SHP77 (cell line): ENCODE measurements at places on chromosomes 12 and 14.

GRCh38 chr12:119940897-119941296 is 48.1 kb upstream of the BICDL1 start:
- peak; percentile 36 for DNase-seq

DNA sequence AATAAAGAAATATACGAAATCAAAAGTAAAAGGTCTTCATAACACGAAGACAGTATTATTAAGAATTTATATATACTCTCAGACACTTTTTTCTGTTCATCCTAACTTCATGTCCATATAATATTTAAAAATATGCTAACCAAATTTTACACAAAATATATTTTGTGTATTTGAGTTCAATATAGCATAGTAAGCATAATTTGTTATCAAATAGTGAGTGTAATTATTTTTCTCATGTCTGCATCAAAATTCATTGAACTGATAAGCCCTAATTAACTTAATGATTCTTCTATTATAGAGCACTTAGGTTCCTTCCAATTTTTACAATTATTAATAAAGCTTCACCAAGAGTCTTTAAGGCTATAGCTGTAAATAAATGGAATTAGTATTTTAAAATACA is 99.7 kb upstream of the SYT1 start:
- DNase-seq = no peak

DNA sequence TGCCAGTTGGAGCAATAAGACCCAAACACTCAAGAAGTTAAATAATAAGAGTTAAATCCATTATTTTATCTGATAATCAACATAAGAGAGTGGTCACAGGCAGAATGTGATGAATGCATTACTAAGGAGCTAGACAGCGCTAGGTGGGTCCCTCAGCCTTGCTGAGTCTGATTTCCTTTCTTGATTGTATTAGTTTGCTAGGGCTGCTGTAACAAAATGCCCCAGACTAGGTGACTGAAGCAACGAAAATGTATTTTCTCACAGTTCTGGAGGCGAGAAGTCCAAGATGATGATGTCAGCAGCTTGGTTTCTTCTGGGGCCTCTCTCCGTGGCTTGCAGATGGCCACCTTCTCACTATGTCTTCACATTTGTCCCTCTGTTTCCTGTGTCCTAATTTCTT is 8.2 kb upstream of the CCDC177 start:
- DNase-seq = no peak

GRCh38 chr14:93859957-93860356 is 67.2 kb upstream of the FAM181A start:
- no peak for DNase-seq

DNA sequence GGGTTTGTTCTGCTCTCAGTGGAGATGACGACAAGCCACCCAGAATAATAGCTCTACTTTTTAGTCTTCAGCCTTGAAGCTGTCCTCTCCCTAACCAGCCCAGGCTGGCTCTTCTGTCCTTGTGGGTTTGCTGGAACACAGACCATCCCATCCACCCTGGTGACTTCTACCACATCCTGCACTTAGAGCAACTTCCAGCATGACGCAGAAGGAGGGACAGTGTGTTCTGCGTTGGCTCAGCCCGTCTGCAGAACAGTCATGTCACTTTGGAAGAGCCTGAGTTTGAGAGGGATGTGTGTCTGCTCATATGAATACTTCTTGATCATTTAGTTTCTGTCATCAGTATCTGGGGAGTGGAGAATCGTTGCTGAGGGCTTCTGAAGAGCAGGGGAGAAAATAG is 198.0 kb downstream of the CACNA1C start:
- no peak for DNase-seq

GRCh38 chr14:67428501-67429031 is 16.6 kb upstream of the PLEK2 start:
- no peak for DNase-seq

- DNase-seq = no peak
Observed at GRCh38 chr12:117901631-117902030, 67.2 kb downstream of the KSR2 start.

DNA sequence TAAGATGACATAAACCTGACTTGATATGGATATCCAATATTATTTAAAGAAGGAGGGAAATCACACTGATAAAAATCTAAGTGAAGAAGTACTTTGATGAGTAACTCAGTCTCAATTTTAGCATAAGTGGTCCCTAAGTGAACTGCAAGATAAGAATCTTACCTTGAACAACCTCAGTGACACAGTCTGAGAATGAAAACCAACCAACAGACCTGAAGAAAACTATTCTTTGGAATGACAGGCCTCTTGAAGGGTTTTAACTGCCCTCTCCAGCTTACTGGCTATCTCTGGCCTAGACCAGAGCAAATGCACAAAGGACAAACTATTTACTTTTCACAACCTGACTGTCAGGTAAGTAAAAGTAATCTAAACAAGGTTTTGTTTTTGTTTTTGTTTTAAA is 44.7 kb downstream of the CPM start:
- DNase-seq = no peak

- peak; percentile 39 for DNase-seq
Observed at GRCh38 chr12:106138357-106138632, 459 bp downstream of the NUAK1 start.

- DNase-seq = no peak
Observed at GRCh38 chr14:98871796-98872195, 400.2 kb downstream of the BCL11B start.
